Activated T-helper 9 cell treated with anti-CD3 and anti-CD28 coated beads, Interleukin-2, amount 50 U/mL, for 16 hours (primary cell): ENCODE measurements at places on chromosomes 1 and 21.

DNA sequence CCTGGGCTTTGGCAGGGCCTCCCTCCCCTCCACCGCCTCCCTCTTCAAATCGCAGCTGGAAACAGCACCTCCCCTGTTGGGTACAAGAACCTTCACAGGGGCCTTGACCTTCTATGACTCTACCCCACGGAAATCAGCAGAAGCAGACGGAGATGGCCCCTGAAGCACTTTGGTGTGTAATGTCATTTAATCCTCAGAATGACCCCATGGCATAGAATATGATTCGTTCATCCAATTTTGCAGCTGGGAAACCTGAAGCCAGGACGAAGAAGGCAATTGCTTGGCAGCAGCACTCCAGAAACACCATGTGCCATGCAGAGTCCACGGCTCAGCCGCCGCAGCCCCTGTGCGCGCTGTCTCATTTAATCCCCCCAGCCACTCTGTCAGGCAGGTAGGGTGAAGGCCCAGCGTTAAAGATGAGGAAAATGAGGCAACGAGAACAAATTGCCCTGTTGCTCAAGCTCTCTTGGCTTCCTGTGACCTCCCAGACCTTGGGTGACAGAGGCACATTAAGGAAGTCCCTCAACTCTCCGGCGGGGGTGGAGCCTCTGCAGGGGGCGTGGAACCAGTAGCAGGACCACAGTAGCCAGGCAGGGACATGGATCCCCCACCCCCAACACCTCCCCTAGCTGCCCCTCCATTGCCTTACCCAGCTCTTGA lies 25.8 kb upstream of the LAPTM5 start:
- no peak for DNase-seq

DNA sequence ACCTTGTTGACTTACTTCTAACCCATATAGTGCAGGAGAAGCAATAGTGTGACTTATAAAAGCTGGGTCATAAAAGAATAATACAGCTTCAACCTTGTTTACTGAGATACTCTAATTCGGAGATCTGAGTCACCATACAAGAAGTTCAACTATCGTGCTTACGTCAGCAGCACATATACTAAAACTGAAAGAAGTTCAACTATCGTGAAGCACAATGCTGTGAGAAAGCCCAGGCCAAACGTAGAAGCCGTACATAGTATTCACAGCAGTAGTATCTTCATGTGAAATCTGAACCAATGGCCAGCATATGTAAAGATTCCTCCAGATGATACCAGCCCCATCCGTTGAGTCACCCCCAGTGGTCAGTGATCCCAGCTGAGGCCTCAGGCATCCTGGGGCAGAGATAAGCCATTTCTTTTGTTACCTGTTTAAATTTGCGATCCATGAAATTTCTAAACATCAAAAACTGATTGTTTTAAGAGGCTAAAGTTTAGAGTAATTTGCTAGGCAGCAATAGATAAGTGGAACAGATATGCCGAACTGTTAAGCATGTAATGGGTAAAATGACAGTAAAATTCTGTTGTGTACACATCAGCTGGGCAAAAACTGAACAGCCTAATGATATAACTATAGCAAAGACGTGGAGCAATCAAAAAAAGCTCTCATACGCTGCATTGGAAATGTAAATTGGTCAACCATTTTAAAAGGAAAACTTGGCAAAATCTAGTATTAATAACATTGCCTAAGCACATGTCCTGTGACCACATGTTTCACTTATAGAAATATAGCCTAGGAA lies 53.9 kb upstream of the SAMD13 start:
- no peak for DNase-seq

GRCh38 chr21:29233611-29234540 lies 64.8 kb upstream of the BACH1 start:
- no peak for DNase-seq

DNA sequence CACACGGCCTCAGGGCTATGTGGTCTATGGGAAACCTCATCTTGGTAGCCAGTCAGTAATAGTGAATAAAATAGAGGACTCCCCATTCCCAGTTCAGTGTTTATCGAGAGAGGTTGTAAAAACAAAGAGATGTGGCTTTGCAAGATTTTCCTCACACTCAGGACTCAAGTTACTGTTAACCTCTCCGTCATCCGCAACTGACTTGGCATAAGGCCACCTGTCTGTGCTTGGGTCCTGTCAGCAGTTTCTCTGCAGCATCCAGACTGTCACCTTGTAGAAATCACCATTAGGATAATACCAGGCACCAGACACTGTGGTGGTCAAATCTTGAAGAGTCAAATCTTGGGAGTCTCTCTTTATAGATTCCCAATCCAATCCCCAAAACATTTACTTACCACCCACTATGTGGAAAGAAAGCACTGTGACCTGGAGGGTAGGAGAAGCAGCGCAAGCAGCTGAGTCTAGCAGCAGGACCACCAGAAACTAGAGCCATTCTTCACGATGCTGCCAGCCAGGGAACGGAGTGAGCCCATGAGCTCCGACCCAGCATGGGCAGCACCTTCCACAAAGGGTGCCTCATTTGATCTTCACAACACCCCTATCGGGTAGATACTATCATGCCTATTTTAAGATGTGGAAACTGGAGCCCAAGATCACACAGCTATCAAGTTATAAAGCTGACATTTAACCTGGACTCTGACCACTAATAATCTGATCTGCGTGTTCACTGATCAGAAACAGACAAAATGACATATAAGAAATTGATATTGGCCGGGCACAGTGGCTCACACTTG lies 5.6 kb upstream of the GPR25 start:
- DNase-seq, result no peak

- DNase-seq, result no peak
Observed at GRCh38 chr1:65725064-65725463, 67.6 kb upstream of the PDE4B start.
